ENCODE measurements at places on chromosomes 7 and 10. TPM values are rescaled to one million over a fixed set of nuclear protein-coding genes. Genes with fewer than 3 reads are reported as not detected.

RPS24 gene
- total RNA-seq, result 9,576 TPM

DNA sequence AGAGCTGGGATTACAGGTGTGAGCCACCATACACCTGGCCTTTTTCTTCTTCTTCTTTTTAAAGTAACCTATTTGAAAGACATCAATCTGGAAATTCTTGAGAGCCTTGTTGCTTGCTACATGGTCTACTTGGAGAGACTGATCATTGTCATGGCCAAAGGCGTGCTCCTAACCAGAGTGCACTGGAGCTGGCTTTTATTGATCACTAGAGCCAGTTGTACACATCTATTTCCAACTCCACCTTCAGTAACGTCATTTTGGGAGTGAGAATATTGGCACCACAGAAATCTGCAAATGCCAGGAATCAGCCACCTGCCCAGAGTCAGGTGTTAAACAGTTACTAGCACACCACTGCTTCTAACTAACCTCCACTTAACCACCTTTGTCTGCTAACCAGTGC, 735.1 kb downstream of the TYW1 start:
- no peak for DNase-seq

DNA sequence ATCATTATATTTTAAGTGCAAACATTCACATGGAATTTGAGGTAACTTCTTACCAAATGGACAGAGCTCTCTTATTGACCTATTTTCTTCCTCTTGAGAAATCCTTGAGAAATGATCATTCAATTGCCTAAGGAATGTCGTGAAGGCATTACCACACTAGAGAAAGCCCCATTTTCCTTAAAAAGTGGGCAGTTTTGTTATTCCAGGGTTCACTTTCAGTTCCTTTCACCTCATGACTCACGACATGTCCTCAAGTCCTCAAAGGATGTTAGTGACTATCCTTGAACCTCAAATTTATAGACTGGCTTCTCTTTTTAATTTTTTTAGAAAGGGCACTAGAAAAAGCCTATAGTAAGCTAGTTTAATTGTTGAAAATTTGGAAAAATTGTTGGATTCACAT, 40.4 kb upstream of the SMIM30 start:
- DNase-seq, result no peak

GRCh38 chr7:84425702-84426259, 231.2 kb upstream of the SEMA3A start:
- no peak for DNase-seq

GRCh38 chr7:45511721-45512597, 62.2 kb upstream of the ADCY1 start:
- DNase-seq, result peak; percentile 6

Measured in PC-3 (cell line).